ENCODE measurements at places on chromosomes 2 and 18.

- DNase-seq = no peak
Measured at GRCh38 chr2:64928813-64929212, 60.4 kb upstream of the SLC1A4 start.

- no peak for DNase-seq
Measured at GRCh38 chr2:63651356-63651755, 62.6 kb downstream of the MDH1 start.

DNA sequence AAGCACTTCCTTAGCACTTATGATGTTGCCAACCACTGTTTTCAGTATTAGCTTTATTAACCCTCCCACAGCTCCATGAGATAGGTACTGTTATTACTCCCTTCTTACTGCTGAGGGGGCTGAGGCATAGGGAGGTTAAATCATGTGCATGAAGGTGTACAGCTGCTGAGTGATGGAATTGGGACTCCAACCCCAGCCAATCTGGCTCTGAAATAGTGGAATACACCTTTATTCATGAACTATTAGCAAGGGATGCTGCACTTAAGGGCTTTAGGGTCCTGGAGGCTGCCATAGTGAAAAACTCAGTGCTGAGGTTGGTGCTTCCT is 19.2 kb downstream of the SMARCAL1 start:
- DNase-seq = no peak

- peak; percentile 72 for DNase-seq
Measured at GRCh38 chr2:12265646-12266045, 451.1 kb upstream of the TRIB2 start.

- peak; percentile 78 for DNase-seq
Measured at GRCh38 chr2:36356990-36357846, 1.6 kb downstream of the CRIM1 start.

GRCh38 chr18:957829-958228 is 53.2 kb downstream of the ADCYAP1 start:
- DNase-seq = no peak

- no peak for DNase-seq
Measured at GRCh38 chr2:186255823-186256222, 230.2 kb upstream of the ZC3H15 start.

All from HCEC 1CT (cell line).